Central memory CD4-positive, alpha-beta T cell (primary cell): ENCODE measurements at places on chromosomes 11 and 22.
A peak's percentile ranks its signal among the peaks of the same experiment; 100 is the strongest.

DNA sequence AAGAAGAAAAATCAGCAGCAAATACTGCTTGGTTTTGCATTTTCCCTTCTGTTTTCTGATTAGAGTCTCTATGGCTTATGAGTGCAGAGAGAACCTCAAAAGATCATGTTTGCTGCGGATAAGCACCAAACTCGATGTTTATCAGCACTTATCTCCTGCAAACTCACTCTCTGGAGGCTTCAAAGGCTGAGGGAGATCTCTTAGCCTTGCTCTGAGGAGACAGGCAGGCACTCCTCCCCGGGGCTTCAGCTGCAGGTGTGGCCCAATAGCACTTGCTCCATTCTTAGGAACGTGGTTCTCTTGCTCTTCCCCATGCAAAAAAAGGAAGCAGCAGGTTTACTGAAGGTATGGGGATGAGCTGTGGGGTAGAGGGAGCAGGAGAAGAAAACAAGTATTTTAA, 45.1 kb downstream of the FLI1 start:
- peak; percentile 44 for DNase-seq

- peak; percentile 67 for DNase-seq
Observed at GRCh38 chr11:63888170-63889086, 28.5 kb downstream of the RCOR2 start.

DNA sequence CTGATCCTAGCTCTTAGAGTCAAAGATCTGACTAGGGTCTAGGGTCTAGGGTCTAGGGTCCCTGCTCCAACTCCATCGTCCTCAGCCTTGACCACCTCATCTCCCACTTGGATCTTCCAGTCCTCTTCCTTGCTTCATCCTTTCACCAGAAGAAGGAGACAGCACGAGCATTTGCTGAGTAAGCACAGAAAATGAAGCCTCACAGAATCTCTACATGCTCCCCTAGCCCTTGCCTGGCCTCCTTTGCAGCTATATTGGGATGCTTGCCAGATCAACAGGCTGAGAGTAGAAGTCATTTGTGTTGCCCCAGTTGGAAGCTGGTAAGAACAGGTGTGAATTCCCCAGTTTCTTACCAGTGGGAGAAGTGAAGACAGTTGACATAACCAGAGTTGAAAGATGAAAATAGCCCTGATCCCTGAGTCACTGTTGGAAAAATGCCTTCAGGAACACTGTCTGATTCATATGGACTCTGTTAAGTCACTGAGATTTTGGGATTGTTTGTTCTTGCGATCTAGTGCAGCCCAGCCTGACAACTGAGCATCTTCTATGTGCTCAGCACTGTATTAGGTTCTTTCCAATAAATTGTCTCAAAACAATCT, 552.5 kb downstream of the INSC start:
- no peak for DNase-seq

- DNase-seq = peak; percentile 15
Observed at GRCh38 chr11:110434952-110435779, 5.4 kb downstream of the FDX1 start.

- DNase-seq = no peak
Observed at GRCh38 chr11:87281496-87281895, 243.8 kb downstream of the TMEM135 start.

DNA sequence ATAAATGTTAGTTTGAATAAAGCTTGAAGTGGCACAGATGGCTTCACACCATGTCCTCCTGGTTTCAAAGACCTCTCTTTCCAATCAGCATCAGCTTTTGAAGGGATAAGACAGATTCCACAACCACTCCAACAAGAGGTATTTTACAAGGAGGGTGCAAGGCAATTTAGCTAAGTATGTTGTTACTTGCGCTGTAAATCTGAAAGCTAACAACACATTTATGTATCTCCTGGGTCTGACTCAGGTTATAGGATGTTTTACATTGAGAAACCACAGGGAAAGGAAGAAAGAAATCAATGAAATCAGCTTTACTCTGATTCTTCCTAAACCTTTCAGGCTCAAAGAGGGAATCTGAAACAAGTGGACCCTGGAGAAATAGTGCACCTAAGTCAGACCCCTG, 12.1 kb downstream of the CWC15 start:
- DNase-seq = no peak
